ENCODE measurements at places on chromosomes 2 and 18. TPM values are rescaled to one million over a fixed set of nuclear protein-coding genes. Genes with fewer than 3 reads are reported as not detected.

GLI2 gene
- total RNA-seq: 0.49 TPM

AQP12B gene
- not detected for total RNA-seq

CHST9 gene
- total RNA-seq: 11.2 TPM

CD8B gene
- total RNA-seq: not detected

NEUROD1 gene
- not detected for total RNA-seq

UGT1A10 gene
- total RNA-seq: not detected

DNA sequence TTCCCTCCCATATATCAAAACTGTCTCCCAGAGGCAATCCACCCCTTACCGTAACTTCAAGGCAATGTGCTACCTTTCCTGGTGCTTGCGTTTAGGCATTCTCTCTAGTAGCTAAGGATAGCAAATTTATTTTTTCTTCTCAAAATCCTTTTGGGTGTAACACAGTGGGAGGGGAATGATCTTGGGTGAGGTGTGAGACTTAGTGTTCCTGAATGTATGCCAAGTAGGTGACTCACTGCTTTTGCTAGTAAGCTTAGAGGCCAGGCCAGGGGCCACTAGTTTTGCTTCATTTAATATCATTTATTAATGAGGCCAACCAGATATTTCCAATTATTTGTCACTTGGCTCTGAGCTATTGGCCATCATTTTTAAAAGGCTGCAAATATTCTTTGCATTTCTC lies 135.5 kb downstream of the NAPG start:
- H3K4me3 ChIP-seq: no peak overlapping the region
- no peaks in the 10 kb centered on the region for H3K36me3 ChIP-seq
- no peak overlapping the region for H3K27ac ChIP-seq
- DNase-seq: no peak
- H3K4me1 ChIP-seq: no peaks in the 10 kb centered on the region

GRCh38 chr2:172742931-172743540 lies 7.4 kb downstream of the RAPGEF4 start:
- H3K4me1 ChIP-seq: no peaks in the 10 kb centered on the region
- H3K27me3 ChIP-seq: no peaks in the 10 kb centered on the region

GRCh38 chr2:120794716-120795115 lies 59.0 kb downstream of the GLI2 start:
- no peaks in the 10 kb centered on the region for H3K36me3 ChIP-seq
- no peak overlapping the region for H3K27ac ChIP-seq
- H3K27me3 ChIP-seq: no peaks in the 10 kb centered on the region
- no peaks in the 10 kb centered on the region for H3K4me1 ChIP-seq

DNA sequence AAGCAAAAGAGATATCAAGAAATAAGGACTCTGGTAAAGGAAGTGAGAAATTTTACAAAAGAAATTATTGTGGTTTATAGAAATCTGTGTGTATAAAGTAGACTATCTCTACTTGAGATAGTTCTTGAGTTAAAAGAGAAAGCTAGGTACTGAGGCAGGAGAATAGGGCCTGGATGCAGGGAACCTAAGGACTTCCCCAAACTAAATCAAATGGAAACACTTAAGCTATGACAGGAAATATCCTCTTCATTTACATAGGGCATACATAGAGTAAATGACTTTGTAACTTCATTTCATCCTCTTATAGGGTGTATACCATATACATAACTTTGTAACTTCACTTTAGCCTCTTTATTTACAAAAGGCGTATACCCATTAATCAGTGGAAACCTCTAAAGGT lies 219.2 kb upstream of the RGPD4 start:
- DNase-seq: no peak
- peaks cover 3% of the 10 kb centered on the region for H3K27me3 ChIP-seq
- H3K4me3 ChIP-seq: no peak overlapping the region
- no peaks in the 10 kb centered on the region for H3K4me1 ChIP-seq

GRCh38 chr2:176496761-176497160 lies 227.5 kb downstream of the MTX2 start:
- H3K27ac ChIP-seq: no peak overlapping the region
- H3K4me1 ChIP-seq: no peaks in the 10 kb centered on the region
- no peaks in the 10 kb centered on the region for H3K36me3 ChIP-seq
- no peak overlapping the region for H3K4me3 ChIP-seq

DNA sequence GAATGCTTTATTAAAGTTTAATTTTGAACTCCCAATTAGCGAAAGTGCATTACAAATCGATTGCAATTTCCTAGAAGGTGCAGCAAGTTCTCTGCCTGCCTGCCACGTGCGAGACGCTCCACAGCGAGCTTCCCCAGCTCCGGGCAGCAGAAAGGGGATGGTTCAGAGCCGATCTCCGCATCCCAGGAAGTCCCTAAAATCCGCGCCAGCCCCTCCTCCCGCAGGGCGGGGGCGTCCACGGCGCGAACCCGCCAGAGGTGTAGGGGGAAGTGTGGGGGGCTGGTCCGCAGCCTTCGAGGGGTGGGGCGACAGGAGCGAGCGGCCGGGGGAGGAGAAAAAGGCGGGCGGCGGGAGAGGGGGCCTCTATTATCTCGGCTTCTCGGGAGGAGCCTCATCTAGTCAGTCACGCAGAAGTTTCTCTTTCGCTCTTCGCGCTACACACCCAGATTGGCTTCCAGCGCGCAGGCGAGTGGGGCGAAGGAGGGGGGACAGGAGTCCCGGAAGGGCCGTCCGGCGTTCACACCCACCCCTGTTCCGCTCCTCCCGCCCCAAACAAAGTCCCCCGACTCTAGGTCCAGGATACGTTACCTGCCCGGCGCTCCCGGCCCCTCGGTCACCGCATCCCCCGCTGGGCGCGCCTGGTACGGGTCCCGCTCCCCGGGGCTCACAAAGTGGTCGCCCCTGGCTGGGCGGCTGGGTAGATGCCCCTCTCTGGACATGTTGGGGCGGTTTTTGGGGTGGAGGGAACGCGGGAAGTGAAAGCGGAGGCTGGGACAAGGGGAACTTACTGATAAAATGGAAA lies 9.1 kb upstream of the NR4A2 start:
- H3K27ac ChIP-seq: peak overlapping the region; percentile 100
- DNase-seq: peak; percentile 94

DNA sequence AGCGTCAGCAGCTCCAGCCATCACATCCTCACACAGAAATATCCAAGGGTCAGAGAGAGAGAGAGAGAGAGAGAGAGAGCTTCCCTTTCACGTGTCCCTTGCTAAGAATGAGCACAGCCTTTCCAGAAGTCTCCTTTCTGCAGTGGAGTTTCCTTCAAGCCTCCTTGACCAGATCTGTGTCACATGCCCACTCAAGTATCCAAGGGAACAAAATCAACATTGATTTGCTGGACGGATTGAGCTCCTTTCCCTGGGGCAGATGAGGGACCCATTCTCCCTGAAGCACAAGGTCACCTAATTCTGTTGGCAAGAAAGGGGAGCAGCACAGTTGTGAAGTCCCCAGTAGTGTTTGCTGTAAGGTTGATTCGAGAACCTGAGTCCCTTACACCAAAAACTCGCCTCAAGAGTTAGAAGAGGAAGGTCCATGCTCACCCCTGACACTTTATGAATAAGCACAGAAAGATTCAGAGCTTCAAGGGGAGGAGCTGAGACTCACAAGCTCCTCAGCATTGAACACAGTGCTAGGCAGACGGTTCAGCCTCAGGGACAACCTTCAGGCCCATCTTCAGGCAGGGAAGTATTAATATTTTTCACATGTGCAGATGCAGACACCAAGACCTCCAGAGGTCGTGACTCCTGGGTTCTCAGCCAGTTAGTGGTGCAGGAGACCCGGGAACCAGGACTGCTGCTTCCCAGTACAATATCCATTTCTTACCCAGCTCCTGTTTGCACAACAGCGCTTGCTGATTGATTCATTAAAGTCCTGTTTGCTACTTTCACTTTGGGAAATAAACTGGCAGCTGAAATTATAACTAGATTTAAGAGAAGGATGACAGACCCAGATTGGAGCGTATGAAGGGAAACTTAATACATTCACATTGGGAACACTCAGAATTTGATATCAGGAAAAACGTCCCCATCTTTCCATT lies 38.2 kb upstream of the MARCO start:
- no peak for DNase-seq
- no peak overlapping the region for H3K27ac ChIP-seq
- H3K27me3 ChIP-seq: no peaks in the 10 kb centered on the region
- H3K36me3 ChIP-seq: no peaks in the 10 kb centered on the region

GRCh38 chr2:236749346-236749745 lies 179.7 kb downstream of the ACKR3 start:
- peaks cover 11% of the 10 kb centered on the region for H3K4me1 ChIP-seq
- no peaks in the 10 kb centered on the region for H3K27me3 ChIP-seq
- no peaks in the 10 kb centered on the region for H3K36me3 ChIP-seq
- no peak overlapping the region for H3K4me3 ChIP-seq

- peaks cover 7% of the 10 kb centered on the region for H3K4me1 ChIP-seq
- no peak for DNase-seq
- no peak overlapping the region for H3K4me3 ChIP-seq
Observed at GRCh38 chr2:182064019-182064778, 78.5 kb downstream of the PPP1R1C start.

- no peak for DNase-seq
- H3K4me1 ChIP-seq: no peaks in the 10 kb centered on the region
- no peak overlapping the region for H3K27ac ChIP-seq
Observed at GRCh38 chr18:79133724-79134123, 64.5 kb downstream of the ATP9B start.

GRCh38 chr2:202299712-202300111 lies 34.1 kb downstream of the NOP58 start:
- no peak overlapping the region for H3K4me3 ChIP-seq
- no peak for DNase-seq
- H3K36me3 ChIP-seq: peaks cover 36% of the 10 kb centered on the region
- no peak overlapping the region for H3K27ac ChIP-seq
- H3K27me3 ChIP-seq: no peaks in the 10 kb centered on the region

DNA sequence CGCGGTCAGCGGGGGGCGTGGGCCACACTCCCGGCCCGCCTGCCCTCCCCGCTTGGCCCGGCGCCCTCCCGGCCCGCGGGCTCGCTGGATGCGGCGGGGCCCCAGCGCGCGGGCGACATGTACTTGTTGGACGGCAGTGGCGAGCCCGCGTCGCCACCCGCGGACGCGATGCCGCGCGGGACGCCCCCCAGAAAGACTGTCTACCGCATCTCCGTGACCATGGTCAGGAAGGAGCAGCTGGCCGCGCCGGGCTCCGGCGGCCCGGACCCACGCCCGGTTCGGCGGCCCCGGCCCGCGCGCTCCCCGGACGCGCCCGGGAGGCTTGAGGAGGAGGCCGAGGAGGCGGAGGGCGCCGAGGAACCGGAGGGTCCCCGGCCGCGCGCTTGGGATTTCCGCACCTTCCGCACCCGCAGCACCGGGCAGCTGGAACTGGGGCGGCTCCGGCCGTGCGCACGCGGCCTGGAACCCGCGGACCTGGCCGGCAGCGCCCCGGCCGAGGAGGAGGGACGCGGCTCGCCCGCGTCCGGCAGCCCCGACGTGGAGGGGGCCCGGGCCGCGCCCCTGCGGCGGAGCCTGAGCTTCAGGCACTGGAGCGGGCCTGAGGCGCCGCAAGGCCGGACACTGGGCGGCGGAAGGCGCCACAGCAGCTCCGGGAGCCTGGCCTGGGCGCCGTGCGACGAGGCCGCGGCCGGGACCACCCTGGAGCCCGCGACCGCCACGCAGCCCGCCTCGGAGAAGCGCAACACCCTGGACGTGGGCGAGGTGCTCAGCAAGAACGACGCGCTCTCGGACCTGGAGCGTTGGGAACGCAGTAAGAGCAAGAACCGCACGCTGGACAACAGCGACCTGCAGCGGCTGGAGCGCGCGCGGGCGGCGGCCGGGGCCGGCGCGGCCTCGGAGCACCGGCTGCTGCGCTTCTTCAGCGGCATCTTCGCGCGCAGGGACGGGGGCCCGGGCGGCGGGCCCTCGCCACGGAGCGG lies 176.4 kb downstream of the AGAP1 start:
- no peaks in the 10 kb centered on the region for H3K4me1 ChIP-seq
- H3K4me3 ChIP-seq: peak overlapping the region; percentile 55
- H3K36me3 ChIP-seq: no peaks in the 10 kb centered on the region
- H3K27ac ChIP-seq: no peak overlapping the region
- no peak for DNase-seq

DNA sequence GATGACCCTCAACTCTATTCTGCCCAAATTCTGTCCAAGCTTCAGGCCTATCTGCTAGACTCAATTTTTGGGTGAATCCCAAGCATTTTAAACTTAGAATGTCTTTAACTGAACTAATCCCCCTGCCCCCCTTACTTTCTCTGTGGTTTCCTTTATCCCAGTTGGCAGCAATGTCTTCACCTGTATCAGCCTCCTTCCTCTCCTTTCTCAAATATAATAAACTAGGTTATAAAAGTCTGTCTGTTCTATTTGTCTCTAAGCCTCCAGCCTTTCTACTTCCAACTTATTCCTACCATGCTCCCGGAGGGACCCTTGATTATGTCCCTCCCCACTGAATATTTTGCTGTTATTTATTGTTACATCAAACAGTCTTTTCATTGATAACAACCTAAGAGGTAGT lies 375.5 kb upstream of the TRIB2 start:
- H3K4me1 ChIP-seq: no peaks in the 10 kb centered on the region
- H3K27me3 ChIP-seq: no peaks in the 10 kb centered on the region
- H3K36me3 ChIP-seq: no peaks in the 10 kb centered on the region

DNA sequence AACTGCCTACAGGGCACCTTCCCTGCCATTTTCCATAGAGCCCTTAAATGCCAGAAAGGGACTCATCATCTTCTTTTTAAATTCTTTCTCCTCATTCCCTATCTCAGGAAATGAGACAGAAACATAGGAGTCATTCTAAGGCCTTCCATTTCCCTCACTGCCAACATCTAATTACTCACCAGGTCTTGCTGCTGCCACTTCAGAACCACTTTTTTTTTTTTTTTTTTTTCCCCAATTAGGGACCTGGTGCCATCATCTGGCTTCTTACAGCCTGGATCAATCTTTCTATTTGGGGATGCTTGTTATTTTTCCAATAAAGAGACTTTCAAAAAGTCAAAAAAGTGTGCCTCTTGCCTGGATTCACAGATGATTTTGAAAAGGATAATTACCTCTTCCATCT lies 373.4 kb downstream of the LPIN1 start:
- no peaks in the 10 kb centered on the region for H3K36me3 ChIP-seq
- no peak overlapping the region for H3K4me3 ChIP-seq
- H3K27ac ChIP-seq: no peak overlapping the region
- H3K4me1 ChIP-seq: no peaks in the 10 kb centered on the region
- no peak for DNase-seq
- H3K27me3 ChIP-seq: no peaks in the 10 kb centered on the region

DNA sequence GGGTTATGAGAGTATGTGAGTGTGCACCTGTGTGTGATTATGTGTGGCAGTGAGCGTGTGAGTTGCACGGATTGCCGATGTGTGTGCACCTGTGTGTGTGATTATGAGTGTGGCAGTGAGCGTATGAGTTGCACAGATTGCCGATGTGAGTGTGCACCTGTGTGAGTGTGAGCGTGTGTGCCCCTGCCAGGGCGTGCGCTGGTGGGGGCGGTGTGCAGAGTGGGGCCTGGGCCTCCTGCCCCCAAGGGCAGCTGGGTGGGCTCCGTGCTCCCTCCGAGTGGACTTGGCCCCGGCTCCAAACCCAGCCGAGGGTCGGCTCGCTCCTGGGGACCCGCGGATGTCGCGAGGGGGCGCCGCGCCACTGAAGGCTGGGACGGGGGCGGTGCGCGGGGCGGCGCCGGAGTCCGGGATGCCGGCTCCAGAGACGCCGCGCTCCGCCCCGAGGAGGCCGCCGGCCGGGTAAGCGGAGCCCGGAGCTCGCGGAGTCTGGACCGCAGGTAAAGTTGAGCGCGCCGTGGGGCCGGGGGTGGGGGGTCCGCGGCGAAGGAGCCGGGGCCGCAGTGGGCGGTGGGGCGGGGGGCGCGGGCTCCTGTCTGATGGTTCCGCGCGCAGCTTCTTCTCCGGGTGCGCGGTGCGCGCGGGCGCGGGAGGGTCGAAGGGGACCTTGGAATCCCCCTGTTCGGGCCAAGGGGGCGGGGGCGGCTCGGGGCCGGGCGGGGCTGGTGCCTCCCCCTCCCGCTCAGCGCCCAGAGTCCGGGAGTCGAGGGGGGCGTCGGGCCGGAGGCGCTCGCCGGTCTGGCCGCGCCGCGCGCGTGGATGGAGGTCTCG lies at the start of gene KCNG2:
Gene KCNG2, plus strand, starts transcription at position 421 of the 828 bp plus-strand sequence. CDS start 65,730 bp downstream, outside the sequence.
- no peak for DNase-seq
- no peaks in the 10 kb centered on the region for H3K4me1 ChIP-seq
- no peaks in the 10 kb centered on the region for H3K27me3 ChIP-seq
- no peaks in the 10 kb centered on the region for H3K36me3 ChIP-seq
- H3K27ac ChIP-seq: no peak within 1 kb of the TSS
